RKO (cell line): ENCODE measurements at places on chromosomes 6 and 20.

- DNase-seq = peak; percentile 59
These were observed 65.2 kb downstream of the GTF2H5 start for GRCh38 chr6:158233214-158233795.

DNA sequence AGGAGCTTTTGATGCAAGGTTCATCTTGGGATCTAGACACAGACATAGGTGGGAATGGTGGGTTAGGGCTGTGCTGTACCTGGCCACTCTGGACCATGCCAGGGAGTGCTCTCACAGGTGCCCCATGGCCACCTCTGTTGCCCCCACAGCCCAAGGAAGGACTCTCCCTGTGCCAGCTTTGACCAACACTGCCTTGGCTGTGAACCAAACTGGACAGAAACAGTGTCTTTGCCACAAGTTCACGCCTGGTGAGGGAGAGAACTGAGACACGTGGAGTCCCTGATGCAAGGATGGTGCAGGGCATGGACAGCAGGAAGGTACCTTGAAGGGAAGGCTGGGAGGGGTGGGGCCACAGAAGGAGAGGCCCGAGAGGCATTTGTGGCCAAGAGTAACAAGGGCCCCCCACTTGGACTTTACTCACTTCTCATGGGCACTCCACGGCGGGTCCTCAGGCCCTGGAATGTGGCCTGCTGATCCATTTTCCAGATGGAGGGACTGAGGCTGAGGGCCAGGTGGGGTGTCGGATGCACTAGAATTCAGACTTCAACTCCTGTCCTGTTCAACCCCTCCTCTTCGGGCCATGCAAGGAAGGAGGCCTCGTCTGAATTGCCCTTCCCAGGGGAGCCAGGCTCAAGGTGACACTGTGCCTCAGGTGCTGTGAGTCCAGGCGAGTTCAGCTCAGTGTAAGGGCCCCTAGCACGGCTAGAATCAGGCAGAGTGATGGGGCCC, 103.3 kb downstream of the YTHDF1 start:
- DNase-seq = no peak

GRCh38 chr20:10682939-10683338, 9.1 kb upstream of the JAG1 start:
- DNase-seq = peak; percentile 16

GRCh38 chr6:16396497-16397319, 158.3 kb downstream of the GMPR start:
- DNase-seq = no peak

GRCh38 chr6:15106958-15107643, 138.8 kb upstream of the JARID2 start:
- no peak for DNase-seq

DNA sequence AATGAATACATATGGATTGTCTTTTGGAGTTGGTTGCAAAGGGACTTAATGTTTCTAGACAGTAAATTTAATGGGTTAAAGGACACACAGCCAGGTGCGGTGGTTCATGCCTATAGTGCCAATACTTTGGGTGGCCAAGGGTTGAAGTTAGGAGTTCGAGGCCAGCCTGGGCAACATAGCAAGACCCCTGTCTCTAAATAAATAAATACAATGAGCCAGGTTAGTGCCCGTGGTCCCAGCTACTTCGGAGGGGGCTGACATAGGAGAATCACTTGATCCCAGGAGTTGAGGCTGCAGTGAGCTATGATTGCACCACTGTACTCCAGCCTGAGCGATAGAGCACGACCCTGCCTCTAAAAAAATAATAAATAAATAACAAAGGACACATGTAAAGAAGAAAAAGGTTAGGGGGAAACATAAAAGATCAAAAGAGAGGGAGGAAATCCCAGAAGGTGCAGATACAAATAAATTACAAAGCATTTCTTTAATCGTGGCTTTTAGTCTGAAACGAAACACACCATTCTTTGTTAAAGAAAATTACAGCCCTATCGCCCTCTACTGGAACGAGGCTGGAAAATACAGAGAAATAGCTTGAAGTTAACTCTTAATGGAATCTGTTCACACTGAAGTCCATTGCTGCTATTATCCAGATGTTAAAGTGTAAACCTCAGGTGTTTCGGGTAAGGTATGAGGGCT, 42.6 kb upstream of the SCML4 start:
- DNase-seq = peak; percentile 41

GRCh38 chr6:24887545-24888140, 48.1 kb downstream of the RIPOR2 start:
- no peak for DNase-seq

GRCh38 chr20:63234693-63235398, 859 bp upstream of the BIRC7 start:
- DNase-seq = no peak

DNA sequence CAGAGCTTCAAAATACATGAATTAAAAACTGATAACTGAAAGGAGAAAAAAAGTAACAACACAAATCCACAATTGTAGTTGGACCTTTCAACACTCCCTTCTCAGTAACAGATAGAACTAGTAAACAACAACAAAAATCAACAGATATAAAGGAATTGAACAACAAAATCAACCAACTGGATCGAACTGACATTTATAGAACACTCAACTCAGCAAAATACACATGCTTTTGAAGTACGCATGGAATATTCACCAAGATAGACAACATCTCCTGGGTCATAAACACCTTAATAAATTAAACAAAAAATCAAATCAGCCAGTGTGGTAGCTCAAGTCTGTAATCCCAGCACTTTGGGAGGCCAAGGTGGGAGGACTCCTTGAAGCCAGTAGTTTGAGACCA, 63.3 kb downstream of the ILRUN start:
- DNase-seq = no peak

- no peak for DNase-seq
These were observed 96.0 kb downstream of the INSM1 start for GRCh38 chr20:20463933-20464374.
